Esophagus muscularis mucosa (tissue), 4 donors: ENCODE measurements at places on chromosomes 12 and 14. TPM values are rescaled to one million over a fixed set of nuclear protein-coding genes. Genes with fewer than 3 reads are reported as not detected.

- no peak for DNase-seq
- no peak overlapping the region for H3K27ac ChIP-seq
- H3K4me1 ChIP-seq: peaks cover 9% of the 10 kb centered on the region
- H3K36me3 ChIP-seq: no peaks in the 10 kb centered on the region
- no peak overlapping the region for H3K4me3 ChIP-seq
- H3K27me3 ChIP-seq: no peaks in the 10 kb centered on the region
These were observed 339.5 kb downstream of the DPF3 start for GRCh38 chr14:72554401-72554800.

Gene ING4
- total RNA-seq: 46.6 TPM

GRCh38 chr12:131428091-131428685 lies 282.7 kb upstream of the SFSWAP start:
- no peak overlapping the region for H3K27ac ChIP-seq
- H3K4me1 ChIP-seq: no peaks in the 10 kb centered on the region
- H3K4me3 ChIP-seq: no peak overlapping the region

Gene ADCK1
- total RNA-seq: 5.2 TPM

Gene TMEM30B
- total RNA-seq: 2.2 TPM

Gene ANO6
- 141 TPM for total RNA-seq

- no peaks in the 10 kb centered on the region for H3K4me1 ChIP-seq
- no peaks in the 10 kb centered on the region for H3K27me3 ChIP-seq
These were observed 131.5 kb upstream of the RTL1 start for GRCh38 chr14:101034986-101035385.

Gene KCNH3
- not detected for total RNA-seq
